ENCODE measurements at places on chromosomes 3 and 15.

- no peak for DNase-seq
These were observed 75.9 kb upstream of the RASGRF1 start for GRCh38 chr15:79166311-79166955.

DNA sequence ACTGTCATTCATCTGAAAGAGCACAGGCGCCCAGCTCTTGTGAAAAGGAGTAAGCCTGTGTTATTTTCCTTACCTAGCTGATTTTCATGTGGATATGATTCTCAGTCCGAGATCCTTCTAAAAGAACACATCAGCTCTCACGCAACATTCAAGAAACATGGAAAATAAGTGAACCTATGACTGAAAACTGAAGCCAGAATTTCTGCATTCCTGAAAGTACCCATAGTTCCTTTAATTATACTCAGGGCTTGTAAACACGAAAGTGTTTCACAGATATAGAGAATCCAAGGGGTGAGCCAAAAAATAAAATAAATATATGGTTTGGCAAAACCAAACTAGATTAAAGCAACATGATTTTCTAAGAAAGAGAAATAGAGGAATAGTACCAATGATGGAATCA, 100.8 kb upstream of the CHMP2B start:
- no peak for DNase-seq

DNA sequence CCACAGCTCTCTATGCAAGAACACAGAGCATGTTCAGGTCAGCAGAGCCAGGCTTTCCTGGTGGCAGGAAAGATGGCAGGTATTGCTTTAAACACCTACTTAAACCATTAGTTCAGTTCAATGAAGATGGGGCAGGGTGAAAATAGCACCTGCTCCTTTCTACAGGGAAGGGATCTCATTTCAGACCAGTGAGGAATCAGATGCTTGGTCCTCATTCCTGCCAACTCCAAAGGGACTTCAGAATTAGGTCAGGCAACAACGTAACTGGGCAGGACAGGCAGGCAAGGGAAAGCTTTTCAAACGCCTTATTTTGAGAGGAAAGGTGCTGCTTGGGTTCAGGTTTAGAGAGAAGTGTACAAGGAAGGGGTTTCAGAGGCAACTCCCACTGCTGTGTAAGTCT, 12.6 kb upstream of the RPS17 start:
- no peak for DNase-seq

DNA sequence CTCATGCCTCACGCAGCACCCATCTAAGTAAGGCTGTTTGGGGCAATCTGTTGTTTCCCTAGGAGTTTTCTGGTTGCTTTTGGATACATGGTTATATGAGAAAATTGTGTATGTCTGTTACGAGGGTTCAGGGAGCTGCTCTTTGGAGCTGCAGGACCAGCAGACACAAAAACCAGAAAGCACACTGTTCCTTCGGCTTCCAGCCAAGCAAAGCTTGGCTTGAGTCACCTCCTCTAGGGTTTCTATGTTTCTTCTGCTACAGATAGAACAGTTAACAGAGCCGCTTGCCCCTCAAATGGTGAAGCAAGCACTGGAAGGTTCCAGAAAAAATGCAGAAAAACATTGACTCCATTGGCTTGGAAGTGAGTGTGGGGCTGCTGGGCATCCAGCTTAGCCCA, 49.2 kb upstream of the CTDSPL start:
- DNase-seq, result no peak

DNA sequence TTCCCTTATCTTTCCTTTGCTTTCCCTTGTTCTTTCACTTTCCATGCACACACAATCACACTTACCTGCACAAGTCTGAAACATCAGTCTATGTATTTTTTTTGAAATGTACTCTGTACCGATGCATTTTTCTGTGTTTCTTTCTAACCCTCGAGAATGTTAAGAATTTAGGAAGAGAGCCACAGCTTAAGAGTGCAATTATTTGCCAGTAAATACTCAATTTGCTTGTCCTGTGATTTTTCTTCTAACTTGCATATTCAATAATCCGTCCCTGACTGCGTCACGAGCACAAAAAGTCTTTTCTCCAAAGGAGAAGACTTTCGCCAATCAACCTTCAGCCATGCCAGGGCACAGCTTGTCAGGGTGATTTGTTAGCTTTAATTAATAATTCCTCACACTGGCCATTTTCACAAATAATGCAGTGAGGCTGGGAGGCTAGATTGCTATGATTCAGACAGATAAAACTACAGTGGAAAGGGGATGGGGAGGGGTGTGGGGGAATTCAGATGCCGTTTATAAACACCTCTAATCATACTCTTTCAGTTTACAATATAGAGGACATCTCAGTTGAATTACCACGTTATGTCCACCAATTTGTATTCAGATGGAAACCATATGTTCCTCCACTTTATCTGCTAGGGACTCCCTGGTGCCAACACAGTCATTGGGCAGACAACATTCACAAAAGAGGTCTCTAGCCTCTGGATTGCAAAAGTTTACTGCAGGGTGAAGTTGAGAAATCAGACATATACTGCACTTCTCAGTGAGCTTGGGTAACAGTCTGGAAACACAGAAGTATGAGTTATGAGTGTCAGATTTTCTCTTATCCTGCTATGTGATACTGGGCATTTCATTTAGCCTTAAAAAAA, 388.0 kb downstream of the ZBTB20 start:
- DNase-seq, result no peak

GRCh38 chr3:23019596-23020300, 183.4 kb upstream of the UBE2E2 start:
- no peak for DNase-seq

DNA sequence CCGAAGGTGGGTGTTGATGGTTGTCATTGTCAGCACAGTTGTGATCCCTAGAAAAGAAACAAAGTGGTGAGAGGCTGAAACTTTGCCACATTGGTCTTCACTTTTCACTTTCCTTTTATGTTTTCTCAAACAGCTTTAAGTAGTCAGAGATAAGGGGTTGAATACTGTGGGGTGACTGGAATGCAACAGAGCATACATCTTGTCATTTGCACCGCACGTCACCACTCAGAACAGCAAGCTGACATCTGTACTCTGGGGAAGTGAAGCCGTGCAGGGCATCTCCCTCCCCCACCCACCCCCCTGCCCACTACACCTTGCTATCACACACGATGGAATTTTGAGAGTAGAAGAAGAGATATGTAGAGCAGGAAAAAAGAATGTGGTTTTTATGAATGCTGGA, 211.7 kb downstream of the GABRB3 start:
- DNase-seq, result no peak

- DNase-seq, result no peak
These were observed 70.1 kb upstream of the SGO1 start for GRCh38 chr3:20256144-20256543.
